ENCODE measurements at places on chromosomes 7 and 10.

- peak; percentile 2 for DNase-seq
Measured at GRCh38 chr10:45378914-45379726, 5.1 kb downstream of the ALOX5 start.

- DNase-seq, result no peak
Measured at GRCh38 chr10:108812296-108812695, 1111.0 kb downstream of the XPNPEP1 start.

DNA sequence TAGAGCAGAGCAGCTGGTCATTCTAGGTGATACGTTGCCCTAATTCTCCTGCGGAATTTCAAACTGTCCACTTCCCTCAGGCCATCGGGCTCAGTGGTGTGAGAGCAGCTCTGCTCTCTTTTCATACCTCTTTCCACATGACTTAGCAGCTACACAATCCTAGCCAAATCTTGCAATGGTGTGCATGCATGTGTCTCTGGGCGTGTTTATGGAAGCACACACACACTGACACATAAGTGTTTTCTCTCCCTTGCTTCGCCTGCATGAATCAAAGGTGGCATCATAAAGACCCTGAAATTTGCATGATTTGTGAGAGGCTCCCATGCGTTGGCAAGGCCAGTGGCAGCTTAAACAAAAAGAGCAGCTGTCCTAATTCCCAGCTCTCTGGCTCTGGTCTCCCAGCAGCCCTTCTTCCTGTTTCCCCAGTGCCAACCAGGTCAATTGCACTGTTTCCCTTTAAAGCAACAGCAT lies 1189.5 kb downstream of the GATA3 start:
- DNase-seq, result no peak

DNA sequence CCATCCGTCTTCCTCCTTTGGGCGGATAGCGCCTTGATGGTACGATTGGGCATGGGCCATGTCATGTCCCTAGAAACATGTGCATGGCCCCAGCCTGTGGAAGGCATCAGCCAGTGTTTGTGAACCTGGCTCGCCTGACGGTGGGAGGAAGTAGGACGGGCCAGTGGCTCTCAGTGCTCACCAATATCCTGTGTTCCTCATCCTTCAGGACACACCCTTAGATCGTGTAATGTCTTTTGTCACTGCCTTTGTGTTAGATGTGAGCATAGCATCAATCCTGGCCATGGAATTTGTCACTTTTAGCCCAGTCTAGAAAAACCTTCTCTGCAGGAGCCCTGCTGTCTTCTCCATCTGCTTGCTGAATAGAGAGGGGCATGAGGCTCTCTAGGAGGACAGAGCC lies 77.6 kb downstream of the PFKFB3 start:
- no peak for DNase-seq

DNA sequence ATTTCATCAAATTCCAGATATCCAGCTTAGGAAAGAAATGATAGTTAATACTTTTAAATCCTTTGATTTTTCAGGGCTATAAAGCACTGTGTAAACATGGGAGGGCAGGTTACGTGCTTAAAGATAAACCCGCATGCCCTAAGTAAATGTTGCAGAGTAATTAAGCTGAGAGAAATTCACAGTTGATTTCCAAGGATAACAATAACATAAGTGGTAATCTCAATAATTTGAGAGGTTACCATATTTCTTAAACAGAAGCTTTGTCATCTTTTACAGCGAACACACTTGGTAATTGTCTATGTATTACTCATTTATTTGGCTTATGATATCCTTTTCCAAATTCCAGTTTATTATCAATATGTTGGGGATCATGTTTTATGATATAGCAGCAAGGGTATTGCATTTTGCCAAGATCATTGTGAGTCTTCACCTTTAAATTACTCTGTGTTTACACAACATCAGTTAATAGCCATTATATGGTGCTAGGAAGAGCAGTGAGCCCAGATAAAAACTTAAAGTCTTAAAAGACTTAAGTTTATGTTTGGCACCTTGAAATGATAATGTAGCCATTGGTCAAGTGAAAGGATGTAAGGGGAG lies 15.4 kb downstream of the MGAM start:
- DNase-seq, result no peak

GRCh38 chr10:60043561-60044241 lies 137.3 kb upstream of the CCDC6 start:
- no peak for DNase-seq

GRCh38 chr10:72012796-72013195 lies 48.6 kb downstream of the CHST3 start:
- no peak for DNase-seq

DNA sequence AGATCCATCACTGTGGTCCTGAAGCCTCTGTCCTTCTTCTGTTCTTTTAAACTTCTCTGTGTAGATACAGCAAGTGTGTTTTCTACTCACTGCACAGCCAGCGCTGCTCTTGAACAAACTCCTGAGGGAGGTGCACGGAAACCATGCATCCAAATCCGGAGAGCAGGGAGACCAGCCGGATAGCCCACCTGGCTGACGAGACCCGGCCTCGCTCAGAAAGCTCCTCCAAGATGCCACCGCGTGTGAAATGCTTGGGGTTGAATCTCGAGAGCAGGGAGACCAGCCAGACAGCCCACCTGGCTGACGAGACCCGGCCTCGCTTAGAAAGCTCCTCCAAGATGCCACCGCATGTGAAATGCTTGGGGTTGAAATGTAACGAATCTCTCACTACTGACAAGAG lies 602.0 kb downstream of the PTPRN2 start:
- DNase-seq, result no peak

DNA sequence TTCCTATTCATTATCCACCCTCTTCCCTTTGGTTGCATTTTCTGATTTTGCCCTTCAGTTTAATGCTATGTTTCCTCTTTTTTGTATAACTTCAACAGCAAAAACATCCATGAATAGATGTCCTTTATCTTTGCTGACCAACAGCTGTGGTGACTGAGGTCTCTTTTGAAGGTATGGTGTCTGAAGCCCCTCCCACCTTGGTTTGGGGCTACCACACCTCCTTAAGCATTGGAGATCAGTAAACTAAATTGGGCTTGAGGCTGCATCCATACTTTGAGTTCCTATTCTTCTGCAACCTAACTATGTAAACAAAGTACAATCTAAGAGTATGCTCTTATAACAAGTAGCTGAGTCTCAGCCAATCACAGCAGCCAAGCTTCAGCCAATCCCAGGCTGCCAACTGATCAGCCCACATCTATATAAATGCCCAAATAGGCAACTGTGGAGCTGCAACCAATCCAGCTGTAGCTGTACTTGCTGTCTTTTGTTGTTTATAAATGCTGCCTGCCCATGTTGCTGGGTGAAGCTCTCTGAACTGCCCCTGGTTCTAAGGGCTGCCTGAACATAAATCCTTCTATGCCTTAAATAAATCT lies 69.4 kb upstream of the PDLIM1 start:
- no peak for DNase-seq

- DNase-seq, result no peak
Measured at GRCh38 chr7:78191475-78192079, 393.0 kb downstream of the PHTF2 start.

GRCh38 chr7:50657912-50658311 lies 92.7 kb upstream of the DDC start:
- no peak for DNase-seq

GRCh38 chr7:128385988-128386925 lies 23.5 kb downstream of the IMPDH1 start:
- no peak for DNase-seq

GRCh38 chr10:129509835-129510234 lies 42.8 kb downstream of the MGMT start:
- no peak for DNase-seq

- no peak for DNase-seq
Measured at GRCh38 chr7:7808156-7808555, 89.7 kb upstream of the RPA3 start.

DNA sequence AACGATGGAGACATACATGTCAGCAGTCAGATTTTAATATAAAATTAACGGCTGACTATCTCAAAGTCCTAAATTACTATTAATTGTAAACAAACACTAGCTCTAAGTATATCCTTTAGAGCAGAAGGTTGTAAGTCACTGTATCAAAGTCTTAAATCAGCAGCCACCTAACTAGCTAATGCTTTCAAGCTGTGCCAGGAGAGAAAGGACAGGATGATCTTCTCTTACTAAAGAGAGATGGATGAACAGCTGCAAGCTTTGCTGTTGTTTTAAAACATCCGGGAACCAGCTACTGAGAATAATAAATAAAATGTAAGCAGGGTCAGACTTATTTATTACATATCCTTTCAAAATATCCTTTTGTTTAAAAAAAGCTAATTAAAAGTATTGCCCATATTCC lies 24.0 kb upstream of the ABLIM1 start:
- DNase-seq, result no peak

GRCh38 chr7:39317107-39317506 lies 249.1 kb upstream of the YAE1 start:
- no peak for DNase-seq

DNA sequence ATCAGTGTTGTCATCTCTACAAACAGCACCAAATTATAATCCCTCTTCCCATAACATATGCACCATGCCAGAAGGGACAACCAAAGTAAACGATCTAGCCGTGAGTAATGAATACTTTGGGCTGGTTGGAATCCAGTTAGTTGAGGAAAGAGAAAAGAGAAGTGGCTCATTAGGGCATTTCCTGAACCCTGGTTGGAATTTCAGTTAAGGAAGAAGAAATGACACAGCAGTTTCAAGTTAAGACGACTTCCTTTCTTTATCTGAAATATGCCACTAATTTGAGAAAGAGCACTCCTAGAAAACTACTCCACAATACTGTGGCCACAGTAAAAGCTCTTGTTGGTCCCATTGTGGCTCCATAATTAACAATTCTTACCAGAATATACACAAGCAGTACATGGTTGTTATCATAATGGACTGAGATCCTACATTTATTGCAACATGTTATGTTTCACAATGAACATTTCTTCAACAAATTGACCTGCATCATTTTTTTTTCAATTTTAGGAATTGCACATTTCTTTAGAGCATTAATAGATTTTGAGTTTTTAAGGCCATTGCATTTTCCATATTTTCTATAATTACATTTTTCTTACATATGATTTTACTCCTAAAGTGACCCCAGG lies at the start of gene TFEC:
TFEC (minus strand) TSS at position 113 of the 626 bp plus-strand sequence. CDS start 46,322 bp downstream, outside the sequence.
- no peak for DNase-seq

DNA sequence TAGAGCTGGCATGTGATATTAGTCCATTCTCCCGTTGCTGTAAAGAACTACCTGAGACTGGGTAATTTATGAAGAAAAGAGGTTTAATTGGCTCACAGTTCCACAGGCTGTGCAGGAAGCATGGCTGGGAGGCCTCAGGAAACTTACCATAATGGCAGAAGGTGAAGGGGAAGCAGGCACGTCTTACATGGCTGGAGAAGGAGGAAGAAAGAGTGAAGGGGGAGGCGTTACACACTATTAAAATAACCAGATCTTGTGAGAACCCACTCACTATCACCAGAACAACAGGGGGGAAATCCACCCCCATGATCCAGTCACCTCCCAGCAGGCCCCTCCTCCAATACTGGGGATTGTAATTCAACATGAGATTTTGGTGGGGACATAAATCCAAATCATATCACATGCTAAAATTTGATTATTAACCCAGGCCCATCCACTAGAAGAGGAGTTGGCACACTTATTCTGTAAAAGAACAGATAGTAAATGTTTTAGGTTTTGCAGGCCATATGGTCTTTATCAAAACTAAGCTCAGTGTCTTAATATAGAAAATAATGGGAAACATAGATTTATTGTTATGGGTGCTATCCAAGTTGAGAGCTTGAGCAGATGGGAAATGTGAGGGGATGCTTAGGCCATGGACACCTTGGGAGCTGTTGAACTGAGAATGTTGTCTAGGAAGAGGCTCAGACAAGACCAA lies 18.6 kb upstream of the HK1 start:
- no peak for DNase-seq

- no peak for DNase-seq
Measured at GRCh38 chr7:4612939-4613841, 68.9 kb upstream of the FOXK1 start.

DNA sequence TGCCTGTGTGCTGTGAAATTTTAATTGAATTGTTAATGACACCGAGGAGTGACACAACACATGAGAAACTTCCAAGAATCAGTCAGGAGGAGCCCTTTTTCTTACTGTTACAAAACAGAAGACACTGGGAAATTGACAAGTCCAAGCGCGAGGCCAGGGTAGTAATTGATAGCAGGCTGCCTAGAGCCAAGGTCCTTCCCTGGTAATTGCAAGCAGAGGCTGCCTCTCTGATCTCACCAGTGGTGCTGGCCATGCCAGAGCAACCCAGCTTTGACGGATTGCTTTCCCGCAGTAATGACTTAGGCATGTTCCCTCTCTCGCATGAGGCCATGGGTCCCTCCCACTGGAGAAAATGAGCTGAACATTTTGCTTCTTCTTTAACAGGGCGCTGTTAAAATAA lies 111.5 kb downstream of the LRMDA start:
- peak; percentile 32 for DNase-seq

GRCh38 chr7:159083001-159083697 lies 61.5 kb downstream of the VIPR2 start:
- DNase-seq, result no peak

DNA sequence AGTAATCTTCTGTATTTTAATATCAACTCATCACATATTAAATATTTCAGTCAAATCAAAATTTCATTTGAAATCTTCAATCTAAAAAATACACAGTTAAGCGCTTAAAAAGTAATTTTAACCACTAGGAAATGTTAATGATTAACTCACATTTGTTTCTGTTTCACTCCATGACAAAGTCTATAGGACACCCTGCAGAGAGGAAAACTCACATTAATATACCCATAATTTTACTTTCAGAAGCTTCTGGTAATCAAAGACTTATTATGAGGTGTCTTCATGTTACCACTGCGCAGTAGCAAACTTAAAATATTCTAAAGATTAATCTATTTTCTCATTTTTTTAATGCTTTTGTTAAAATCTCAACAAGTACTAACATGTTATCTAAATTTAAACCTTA lies 41.0 kb upstream of the ZNF518A start:
- DNase-seq, result no peak

DNA sequence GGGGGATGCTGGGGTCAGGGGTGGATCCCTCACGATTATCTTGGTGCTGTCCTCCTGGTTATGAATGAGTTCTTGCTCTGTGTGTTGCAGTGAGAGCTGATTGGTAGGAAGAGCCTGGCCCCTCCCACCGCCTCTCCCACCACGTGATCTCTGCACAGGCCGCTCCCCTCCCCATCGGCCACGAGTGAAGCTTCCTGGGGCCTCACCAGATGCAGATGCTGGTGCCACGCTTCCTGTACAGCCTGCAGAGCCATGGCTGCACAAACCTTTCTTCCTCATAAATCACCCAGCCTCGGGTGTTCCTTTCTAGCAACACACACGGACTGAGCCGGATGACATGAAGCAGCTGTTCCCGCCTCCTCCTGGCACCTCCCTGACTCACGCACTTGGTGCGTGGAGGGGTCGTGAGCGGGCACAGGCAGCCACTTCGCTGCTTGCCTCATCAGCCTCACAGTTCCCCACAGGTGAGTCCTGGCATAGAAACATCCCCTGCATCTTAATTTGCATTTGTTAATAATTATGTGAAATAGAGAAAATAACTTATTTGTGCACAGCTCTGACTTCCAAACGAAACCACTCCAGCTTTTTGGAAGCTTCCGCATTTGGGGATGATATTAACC lies 210.8 kb downstream of the ADARB2 start:
- DNase-seq, result peak; percentile 20

- DNase-seq, result peak; percentile 33
Measured at GRCh38 chr10:1243486-1244234, 187.5 kb downstream of the WDR37 start.

GRCh38 chr7:99842926-99843325 lies 15.1 kb downstream of the CYP3A43 start:
- DNase-seq, result no peak

GRCh38 chr10:98492763-98493162 lies 46.0 kb upstream of the HPS1 start:
- no peak for DNase-seq

GRCh38 chr10:48495282-48496045 lies 109.4 kb downstream of the ARHGAP22 start:
- DNase-seq, result no peak

Measured in HEK293T (cell line).